ENCODE measurements at places on chromosomes 3 and 15.
A peak's percentile ranks its signal among the peaks of the same experiment; 100 is the strongest.

- DNase-seq: peak; percentile 91
Observed at GRCh38 chr15:76514282-76514681, 177.7 kb downstream of the ISL2 start.

GRCh38 chr3:151468284-151468917 lies 7.5 kb upstream of the IGSF10 start:
- peak; percentile 80 for DNase-seq

DNA sequence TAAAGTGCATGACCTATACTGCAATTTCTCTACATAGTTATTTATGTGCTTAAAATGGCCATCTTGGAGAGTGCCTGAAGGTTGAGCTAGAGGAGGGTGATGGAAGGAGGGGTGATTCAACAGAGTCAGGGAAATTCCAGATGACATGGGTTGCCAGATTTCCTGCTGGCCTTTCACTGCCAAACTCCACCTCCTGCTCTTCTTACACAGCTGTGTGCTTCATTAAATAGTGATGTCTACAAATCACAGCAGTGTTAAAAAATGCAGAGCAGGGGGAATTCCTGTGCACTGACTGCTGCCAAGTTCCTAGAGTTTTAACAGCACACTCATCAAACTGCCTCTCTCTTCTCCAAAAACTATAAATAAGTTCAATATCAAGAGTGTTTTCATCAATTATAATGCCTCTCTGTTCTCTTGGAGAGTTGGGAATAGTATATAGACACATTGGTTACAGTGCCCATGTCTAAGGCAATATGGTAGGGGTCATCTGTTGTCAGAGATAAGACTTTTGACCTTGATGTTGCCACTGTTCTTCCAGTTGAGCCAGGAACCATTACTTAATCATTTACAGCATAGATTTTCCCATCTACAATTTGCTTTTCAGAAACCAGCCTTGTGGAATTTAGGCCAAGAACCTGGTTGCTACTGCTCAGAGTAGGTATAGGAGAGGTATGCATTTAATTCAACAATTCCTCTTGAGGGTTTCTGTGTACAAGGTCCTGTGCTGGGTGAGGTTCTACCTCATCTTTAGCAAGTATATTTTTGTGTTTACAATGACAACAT lies 79.6 kb downstream of the TP63 start:
- no peak for DNase-seq

GRCh38 chr3:127940116-127940515 lies 25.1 kb downstream of the KBTBD12 start:
- DNase-seq: no peak

- no peak for DNase-seq
Observed at GRCh38 chr3:13767030-13767429, 112.8 kb downstream of the WNT7A start.

GRCh38 chr15:23035964-23036566 lies 3.3 kb downstream of the TUBGCP5 start:
- peak; percentile 51 for DNase-seq

DNA sequence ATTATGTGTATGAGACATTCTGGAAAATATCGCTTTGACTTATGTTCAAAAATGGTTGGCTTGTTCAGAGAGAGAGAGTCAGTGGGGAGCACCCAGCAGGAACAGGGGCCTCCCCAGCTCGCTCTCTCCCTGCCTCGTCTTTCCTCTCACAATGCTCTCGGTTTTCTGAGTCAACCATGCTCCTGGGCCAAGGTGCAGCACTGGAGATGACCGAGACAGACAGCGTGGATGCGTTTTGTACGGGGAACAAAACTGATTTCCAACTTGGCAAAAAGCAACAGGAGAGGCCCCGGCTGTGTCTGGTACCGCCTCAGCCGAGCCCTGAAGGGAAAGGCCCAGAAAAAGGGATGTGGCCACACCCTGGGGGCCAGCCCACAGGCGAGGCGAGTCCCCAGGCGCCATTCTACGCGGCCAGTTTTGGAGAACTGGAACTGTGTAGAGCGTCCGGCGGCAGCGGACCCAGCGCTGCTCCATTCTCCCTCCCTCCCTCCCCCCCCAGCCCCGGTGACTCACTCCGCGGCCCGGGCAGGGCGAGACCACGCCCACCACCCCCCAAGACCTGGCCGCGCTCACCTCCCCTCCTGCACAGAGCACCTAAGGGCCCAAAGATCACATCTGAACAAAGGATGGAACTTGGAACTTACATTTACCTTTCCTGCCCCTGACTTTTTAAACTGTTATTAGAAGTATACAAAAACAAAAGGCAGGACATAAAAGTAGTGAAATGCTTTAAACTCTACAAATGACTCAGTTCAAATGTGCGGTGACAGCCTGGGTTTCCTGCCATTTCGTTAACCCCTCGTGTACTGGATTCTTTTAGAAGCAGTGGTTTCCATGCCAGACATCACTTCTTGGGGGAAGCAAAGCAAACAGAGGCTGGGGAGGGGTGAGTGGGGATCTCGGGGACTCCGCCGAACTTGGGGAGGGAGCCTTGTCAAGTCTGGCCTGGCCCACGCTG lies 12.7 kb downstream of the ATP10A start:
- DNase-seq: no peak

DNA sequence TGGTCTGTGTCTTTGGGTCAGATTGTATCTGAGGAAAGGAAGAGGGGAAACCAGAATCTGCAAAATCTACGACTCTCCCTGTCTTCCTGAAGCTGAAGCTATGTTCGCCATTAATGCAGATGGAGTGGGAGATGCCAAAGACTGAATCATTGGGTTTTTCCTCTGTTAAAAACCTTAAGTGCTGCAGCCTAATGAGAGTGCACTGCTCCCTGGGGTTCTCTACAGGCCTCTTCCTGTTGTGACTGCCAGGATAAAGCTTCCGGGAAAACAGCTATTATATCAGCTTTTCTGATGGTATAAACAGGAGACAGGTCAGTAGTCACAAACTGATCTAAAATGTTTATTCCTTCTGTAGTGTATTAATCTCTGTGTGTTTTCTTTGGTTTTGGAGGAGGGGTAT lies 24.0 kb downstream of the RMDN3 start:
- DNase-seq: peak; percentile 21

GRCh38 chr3:69930564-69930963 lies 69.0 kb upstream of the SAMMSON start:
- DNase-seq: no peak

- DNase-seq: peak; percentile 21
Observed at GRCh38 chr3:27125821-27126501, 243.2 kb downstream of the NEK10 start.

GRCh38 chr3:27220166-27220565 lies 149.0 kb downstream of the NEK10 start:
- no peak for DNase-seq

DNA sequence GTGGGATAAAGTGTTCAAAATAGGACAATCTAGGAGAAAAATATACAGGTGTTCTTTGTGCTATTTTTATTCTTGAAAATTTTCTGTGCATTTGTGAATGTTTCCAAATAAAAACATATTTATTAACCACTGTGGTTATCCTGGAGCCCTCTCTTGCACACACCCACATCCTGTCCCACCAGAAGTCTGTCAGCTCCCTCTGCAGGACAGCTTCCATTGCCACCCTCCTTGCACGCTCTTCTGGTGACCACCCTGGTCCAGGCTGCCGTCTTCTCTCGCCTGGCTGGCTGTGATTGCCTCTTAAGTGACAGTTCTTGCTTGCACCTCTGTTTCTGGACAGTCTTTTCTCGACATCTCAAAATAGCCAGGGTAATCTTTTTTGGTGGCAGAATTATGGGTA lies 394.0 kb downstream of the LRTM1 start:
- DNase-seq: no peak

DNA sequence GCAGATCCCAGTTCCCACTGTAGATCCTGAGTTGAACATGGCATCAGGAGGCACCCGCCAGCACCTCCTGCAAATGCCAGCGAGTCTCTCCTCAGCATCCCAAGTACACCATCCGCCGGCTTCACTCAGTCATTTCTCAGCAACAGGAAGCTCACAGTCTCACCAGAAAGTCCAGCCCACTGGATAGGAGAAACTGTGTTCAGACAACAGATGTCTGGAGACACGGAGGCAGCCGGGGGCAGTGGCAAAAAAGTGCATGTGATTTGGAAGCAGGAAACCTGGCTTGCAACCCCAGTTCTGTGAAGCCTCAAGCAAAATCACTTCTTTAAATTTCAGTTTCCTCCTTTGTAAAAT lies 68.7 kb downstream of the SRGAP3 start:
- DNase-seq: no peak

DNA sequence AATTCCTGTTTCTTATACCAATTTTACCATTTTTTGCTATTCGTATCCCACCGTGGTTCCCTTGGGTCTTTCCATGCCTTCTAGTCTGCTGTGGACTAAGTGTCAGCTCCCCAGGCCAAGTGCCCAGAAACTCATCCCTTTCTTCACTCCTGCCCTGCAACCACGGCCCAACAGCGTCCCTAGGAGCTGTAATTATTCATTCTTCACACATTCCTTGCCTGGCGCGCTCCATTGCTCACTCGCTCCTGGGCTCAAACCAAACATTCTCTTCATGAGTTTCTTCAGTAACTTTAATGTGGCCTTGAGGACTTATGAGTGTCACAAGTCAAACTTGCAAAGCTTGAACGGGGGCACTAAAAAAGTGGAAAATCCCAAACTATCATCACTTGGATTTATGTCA lies 15.7 kb downstream of the GABRB3 start:
- DNase-seq: no peak

DNA sequence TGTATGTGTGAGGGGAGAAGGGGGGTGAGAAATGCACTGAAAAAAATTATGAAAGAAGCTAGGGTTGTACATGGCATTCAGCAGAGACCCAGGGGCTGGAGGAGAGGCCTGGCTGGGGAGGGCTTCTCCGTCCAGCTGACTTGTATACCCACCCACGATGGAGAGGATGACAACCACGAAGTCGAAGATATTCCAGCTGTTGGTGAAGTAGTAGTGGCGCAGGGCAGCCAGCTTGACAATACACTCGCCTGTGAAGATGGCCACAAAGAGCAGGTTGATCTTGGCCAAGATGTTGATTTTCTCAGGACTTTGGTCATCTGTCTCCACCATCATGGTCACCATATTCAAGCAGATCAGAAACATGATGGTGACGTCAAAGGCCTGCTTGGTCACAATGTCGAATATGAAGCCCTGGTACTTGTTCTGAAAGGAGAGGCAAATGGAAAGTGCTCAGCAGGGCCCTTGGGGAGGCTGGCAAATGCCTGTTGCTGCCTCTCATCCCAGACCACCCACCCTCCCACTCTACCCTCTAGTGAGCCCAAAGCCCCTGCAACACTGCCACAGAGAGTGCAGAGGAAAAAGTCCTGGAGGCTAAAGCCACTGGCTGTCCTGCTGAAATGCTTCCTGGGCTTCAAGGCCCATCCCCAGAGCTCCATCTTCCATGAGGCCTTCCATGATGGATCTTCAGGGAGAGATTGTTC lies 58.1 kb downstream of the EXOG start:
- DNase-seq: no peak

DNA sequence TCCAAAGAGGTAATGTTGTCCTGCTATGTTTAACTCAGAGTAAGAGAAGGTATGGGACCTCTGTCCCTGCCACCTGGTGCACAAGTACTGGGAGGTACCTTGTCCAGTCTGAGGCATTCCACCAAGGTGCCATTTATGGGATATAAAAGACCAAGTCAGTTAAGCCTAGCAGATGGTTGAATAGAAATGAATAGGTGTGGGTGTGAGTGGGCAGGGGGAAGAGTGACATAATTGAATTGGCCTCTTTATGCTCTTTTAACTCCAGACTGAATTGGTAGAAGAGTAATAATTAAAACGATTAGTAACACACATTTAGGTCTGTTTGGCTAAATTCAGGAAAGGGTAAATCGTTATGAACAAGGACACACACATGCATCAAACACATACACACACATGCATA lies 562 bp downstream of the ADGRG7 start:
- DNase-seq: no peak

GRCh38 chr3:197337656-197338055 lies 39.2 kb upstream of the DLG1 start:
- DNase-seq: no peak

DNA sequence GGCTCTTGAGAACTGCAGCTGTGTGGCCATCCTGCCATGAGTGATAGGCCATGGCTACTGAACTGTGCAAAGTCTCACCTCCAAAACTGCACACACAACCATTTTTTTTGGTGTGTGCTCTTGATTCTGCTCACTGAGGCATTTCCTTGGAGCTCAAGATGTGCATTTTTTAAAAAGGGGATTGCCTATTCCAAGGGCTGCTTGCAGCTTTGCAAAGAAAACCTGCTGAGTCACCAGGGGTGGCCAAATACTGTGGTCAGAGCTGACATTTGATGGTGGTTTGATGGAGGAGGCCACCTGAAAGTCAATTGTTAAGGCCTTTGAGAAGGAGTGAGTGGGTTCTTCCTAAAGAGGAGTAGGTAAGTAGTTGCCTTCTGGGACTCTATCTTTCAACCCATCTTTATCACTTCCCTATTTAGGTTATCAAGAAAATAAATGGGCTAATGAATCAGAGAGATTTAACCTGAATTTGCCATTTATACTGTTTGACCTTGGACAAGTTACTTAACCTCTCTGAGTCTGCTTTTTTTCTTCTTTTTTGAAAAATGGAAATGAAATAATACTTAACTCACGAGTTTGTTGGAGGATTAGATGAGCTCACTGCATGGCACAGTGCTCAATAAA lies 87.9 kb downstream of the CHST2 start:
- DNase-seq: no peak

GRCh38 chr3:73557986-73558726 lies 66.6 kb downstream of the PDZRN3 start:
- no peak for DNase-seq

GRCh38 chr15:49331951-49332350 lies 91.1 kb upstream of the FGF7 start:
- DNase-seq: no peak

DNA sequence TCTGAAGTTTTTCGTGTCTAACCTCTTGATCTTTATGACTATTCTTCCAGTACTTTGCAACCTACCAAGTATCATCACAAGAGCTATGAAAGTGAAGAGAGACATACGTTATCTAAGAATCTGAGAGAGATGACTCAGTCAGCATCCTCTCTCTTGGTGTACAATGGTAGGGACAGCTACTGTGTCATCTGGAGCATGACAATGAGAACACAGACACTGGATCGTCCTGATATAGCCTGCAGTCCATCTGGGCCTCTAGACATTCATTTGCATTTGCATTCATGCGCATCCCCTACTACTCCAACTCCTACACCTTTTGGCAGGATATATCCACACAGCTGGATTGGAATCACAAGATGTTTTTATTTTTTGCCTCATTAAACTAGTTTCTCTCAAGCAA lies 115.2 kb downstream of the PEX5L start:
- no peak for DNase-seq

- no peak for DNase-seq
Observed at GRCh38 chr15:55981582-55982249, 11.7 kb downstream of the NEDD4 start.

DNA sequence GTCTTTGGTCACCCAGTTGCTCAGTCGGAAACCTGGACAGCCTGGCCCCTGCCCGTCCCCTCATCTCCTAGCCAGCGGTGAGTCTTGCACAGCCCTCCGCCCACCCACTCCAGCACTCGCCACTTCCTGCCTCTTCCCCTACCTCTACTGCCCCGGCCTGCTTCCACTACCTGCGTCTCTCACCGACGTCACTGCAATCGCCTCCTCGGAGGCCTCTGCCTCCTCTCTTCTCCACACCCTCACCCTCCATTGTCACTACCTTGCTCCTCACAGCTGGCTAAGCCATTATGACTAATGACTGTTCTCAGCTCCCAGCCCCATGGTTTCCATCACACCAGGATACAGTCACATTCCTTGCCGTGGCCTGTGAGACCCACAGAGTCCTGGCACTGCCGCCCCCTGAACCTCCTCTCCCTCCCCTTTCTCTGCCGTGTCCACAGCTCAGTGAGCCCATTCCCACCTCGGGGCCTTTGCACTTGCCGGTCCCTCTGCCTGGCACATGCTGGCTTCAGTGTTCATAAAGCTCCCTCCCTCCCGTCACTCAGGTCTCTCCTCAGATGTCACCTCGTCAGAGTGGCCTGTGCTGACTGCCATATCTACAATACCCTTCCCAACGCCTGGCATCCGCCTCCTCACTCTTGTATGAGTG lies 104.8 kb downstream of the FBLN2 start:
- no peak for DNase-seq
